KG1 (cell line): ENCODE measurements at places on chromosomes 4 and X.

DNA sequence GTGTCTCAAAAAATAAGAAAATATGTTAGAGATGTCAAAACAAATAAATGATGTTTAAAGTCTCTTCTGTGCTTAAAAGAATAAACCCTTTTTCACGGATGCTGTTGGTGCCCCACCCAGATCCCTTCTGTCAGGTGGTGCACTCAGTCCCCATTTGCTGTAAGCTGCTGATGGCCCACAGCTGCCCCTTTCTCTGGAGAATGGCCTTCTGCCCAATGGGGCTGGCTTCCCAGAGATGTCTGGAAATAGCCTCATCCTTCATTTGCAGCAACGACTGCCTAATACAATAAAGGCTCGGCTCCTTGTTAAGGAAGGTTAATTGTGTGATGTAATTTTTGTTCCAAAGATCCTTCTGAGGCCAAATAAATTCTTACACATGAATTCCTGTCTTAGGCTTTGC lies 31.8 kb downstream of the ETNPPL start:
- DNase-seq, result no peak

GRCh38 chr4:76897536-76898384 lies at the start of gene SOWAHB:
Gene SOWAHB, minus strand, starts transcription at chr4:76898144. Its CDS starts 295 bp downstream, at chr4:76897849.
- DNase-seq, result no peak

- DNase-seq, result no peak
These were observed 21.8 kb upstream of the NAP1L5 start for GRCh38 chr4:88719381-88719780.

DNA sequence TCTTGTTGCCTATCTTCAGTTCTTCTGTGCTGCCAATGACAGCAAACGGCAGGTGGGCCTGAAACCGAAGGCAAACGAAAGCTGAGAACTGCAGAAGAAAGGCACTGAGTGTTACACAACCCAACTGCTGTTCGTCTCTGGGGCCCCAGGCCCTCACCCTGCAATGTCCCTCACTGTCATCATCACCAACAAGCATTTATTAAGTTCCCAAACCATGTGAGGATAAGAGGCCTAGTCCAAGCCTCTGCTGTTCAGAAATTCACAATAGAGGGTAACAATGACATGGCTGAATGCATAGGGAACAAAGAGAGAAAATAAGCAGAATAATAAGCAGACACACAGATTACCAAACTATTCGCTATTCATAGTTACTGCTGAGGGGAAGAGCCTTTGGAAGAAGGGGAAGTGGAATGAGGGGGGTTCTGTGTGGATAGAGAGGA lies 34.5 kb upstream of the NKRF start:
- DNase-seq, result no peak

- DNase-seq, result no peak
These were observed 146.5 kb downstream of the IL1RAPL2 start for GRCh38 chrX:104712515-104712914.

- DNase-seq, result no peak
These were observed 161.1 kb upstream of the TLL1 start for GRCh38 chr4:165711912-165712311.

DNA sequence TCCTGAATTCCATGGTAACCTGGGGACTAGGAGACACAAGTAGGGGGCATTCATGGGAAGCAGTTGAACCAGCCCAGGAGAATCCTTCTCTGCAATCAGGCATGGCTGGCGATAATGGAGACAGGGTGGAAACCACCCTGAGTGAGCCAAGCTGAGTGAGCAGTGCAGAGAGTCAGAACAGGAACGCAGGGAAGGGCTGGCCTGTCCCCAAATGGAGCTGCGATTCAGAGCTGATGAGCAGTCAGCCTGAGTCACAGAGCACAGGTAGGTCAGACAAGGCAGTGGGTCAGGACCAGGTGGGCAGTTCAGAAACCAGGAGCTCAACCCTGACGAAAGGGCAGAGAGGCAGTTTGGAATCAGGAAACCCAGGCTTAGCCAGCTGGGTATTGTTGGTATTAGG lies 129.0 kb downstream of the BTC start:
- no peak for DNase-seq

DNA sequence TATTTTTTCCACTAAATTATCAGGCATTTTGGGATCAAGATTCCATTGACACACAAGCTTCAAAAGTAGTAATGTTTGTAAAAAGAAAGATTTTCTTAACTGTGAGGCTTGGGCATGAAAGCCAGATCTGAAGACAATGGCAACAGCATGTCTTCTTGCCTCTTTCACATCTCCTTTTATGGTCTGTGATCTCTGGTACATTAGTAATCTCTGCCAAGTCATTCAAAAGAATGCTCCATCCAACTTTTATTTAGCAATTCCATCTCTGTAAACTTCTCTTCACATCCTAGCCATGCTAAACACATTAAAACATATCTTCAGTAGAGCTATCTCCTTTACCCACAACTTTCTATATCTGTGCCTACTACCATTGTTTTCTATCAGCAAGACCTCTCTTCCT lies 465.4 kb downstream of the FAT4 start:
- DNase-seq, result no peak

- DNase-seq, result no peak
These were observed 263.8 kb upstream of the PABPC4L start for GRCh38 chr4:134465417-134465816.

DNA sequence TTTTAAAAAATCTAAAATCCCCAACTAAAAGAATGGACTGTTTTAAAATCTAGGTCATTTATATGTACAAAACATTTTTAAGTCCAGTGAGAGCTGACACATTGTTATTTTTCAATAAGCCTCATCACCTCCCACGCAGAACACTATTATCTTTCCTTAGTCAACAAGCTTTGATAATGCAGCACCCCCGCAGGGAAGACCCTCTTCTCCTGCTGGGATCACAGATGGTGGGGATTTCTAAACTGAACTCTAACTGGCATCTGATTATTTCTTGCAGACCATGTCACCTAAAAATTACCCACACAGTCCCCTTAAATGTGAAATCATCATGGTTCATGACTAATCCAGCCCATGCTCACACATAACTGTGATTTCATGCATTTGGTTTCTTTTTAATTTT lies 11.6 kb downstream of the SYTL4 start:
- DNase-seq, result no peak

DNA sequence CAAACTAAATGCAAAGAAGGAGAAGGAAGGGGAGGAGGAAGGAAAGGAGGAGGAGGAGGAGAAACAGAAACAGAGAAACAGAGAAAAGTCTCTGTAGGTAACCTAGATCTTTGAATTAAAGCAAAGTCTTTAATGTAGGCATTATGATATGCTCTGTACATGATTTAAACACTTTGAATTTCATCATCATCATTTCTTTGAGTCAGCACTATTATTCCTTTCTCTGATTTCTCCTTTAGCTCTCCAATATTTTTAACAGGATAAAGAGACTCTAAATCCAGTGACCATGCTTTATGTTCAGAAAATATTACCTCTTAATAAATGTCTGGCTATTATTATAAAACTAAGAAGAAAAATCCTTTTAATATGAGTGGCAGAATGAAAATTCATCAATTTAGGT lies 124.3 kb downstream of the ANTXR2 start:
- no peak for DNase-seq

DNA sequence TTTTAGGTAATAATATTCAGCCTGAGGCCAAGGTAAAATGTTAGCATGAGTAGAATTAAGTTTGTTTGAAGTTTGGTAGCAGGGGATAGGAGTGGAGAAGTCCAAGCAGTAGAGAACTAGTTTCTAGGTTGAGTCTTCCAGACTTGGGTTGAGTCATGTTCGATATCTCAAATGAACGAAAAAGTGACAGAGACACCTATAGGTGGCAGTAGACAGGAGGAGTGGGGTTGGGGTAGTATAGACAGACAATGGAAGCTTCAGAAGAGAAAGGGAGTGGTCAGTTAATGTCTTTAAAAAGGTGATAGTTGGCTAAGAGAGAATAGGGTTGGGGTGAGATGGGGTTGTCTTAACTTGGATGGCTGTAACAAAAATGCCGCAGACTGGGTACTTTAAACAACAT lies 58.7 kb upstream of the EMCN start:
- no peak for DNase-seq

DNA sequence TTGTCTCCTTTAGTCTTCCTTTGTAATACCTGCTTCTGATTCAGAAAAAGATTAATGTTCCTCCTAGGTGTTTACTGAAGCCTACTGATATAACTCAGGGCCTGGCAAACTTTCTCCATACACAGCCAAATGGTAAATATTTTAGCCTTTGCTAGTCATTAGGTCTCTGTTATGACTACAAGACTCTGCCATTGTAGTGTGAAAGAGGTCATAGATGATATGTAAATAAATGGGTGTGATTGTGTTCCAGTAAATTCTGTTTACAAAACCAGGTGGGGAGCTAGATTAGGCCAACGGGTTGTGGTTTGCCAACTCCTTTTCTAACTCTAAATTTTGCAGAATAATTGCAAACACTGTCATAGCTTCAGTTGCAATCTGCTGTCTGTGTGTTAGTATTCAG lies 568.1 kb upstream of the GNPDA2 start:
- DNase-seq, result no peak

GRCh38 chr4:60313611-60314178 lies 886.4 kb upstream of the ADGRL3 start:
- no peak for DNase-seq

- DNase-seq, result no peak
These were observed 14.1 kb upstream of the SYTL4 start for GRCh38 chrX:100745806-100746537.

DNA sequence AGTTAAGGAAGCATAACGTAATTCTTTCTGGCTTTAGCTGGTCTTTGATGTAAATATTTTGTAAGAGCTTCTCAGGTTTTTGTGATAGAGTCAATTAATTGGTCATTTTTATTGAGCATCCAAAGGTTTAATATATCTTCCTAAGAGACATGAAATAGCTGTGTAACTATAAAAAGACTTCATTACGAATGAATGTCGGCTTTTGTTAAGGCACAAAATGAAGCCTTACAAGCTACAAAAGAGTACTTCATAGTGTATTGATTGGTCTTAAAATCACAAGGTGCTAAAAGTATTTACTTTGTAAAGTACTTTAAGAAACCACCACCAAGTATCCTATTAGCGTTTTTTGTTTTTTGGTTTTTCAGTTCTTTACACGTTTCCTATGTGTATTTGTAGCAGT lies 104.2 kb downstream of the CEP135 start:
- DNase-seq, result no peak

DNA sequence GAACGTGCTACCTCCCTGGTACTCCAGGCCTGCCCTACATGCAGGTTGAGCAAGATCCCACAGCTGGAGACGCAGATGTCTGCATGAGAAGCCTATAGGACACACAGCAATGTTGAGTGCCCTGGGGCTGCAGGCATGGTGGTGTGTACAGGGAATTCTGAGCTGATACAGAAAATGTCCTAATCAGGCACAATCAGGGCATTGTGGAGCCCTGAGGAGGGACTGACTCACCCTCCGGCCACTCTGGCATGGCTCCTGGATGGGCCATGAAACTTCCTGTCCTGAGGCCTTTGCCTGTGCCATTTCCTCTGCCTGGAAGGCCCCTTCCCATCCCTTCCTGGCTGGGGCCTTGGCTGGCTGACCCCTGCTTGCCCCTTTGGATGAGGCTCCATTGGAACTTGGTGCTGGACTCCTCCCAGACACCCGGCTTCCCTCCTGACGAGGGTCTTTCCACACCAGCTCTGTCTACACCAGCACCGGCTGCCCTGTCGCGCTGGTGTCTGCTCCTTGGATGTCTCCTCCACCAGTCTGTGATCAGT lies 16.7 kb upstream of the AFAP1 start:
- DNase-seq, result no peak

DNA sequence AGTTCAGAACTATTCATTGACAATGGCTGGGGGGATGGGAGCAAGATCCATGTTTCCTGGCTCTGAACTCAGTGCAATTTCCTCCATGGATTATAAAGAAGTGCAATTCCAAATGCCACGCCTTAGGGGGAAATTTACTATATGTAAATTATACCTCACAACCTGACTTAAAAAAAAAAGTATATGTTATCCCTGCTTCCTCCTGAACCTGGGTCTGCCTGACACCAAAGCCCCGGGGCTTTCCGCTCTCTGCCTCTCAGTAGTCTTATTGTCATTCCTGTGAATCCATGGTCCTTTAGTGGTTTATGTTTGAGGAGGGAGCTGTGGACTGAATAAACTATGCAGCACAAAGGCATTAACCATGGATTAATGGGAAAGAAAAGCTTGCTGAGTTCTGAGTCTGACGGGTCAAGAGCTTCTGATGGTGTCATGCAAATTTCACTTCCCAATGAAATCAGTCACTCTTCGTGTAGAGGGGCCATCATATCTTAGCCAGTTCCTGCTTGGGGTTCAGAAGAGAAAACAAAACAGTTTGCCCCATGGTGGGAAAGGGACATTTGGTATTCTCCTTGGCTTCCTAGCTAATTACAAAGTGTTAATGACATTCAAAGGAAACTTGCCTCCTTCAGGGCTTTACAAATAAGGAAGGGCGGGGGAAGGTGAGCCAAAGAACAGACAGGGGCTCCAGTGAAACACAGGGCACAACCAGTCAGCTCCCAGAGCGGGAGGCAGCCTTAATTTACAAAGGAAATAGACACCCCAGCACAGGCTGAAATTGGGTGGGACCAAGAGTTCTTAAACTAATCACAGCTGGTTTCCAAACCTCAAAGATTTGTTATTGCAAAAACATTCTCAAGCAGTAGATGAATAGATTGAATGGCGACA lies 14.3 kb downstream of the FAM9C start:
- DNase-seq, result no peak

- no peak for DNase-seq
These were observed 53.2 kb upstream of the RBMX start for GRCh38 chrX:136933611-136934145.

GRCh38 chr4:102392033-102392744 lies 46.9 kb upstream of the SLC39A8 start:
- no peak for DNase-seq

- no peak for DNase-seq
These were observed 141.0 kb downstream of the MTNR1A start for GRCh38 chr4:186414390-186414789.

- DNase-seq, result no peak
These were observed 4.5 kb downstream of the NIPAL1 start for GRCh38 chr4:48021100-48021499.

GRCh38 chrX:27254656-27255055 lies 208.5 kb downstream of the PPP4R3C start:
- DNase-seq, result no peak

DNA sequence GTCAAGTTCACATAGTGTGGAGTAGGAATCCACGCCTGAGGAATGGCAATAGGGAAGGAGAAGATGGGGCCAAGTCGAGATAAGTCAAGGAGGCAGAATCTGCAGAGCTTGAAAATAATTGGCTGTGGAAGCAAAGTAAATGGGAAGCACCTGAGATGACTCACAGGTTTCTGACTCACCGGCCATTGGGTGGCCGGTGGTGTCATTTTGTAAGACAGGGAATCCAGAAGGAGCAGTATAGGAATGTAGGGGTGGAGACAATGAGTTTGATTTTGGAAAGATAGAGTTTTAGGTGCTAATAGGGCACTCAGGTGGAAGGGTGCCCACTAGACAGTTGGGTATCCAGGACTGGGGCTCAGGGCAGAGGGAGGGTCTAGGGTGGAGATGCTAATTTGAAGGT lies 201.0 kb upstream of the MAMLD1 start:
- DNase-seq, result no peak

- DNase-seq, result no peak
These were observed 442.0 kb upstream of the ADGRL3 start for GRCh38 chr4:60757986-60758680.

GRCh38 chr4:176837169-176837895 lies 44.6 kb upstream of the VEGFC start:
- no peak for DNase-seq

GRCh38 chrX:147559191-147559590 lies 352.5 kb upstream of the FMR1 start:
- no peak for DNase-seq

- DNase-seq, result no peak
These were observed 937.1 kb downstream of the PDHA2 start for GRCh38 chr4:96776920-96777527.

GRCh38 chr4:127048376-127049044 lies 584.2 kb upstream of the INTU start:
- no peak for DNase-seq

GRCh38 chrX:119040432-119040831 lies 32.4 kb upstream of the CT47C1 start:
- DNase-seq, result no peak
